A549 (cell line): ENCODE measurements at places on chromosomes 1 and 21.
A peak's percentile ranks its signal among the peaks of the same experiment; 100 is the strongest.

- DNase-seq: no peak
These were observed 12.1 kb upstream of the SLC2A7 start for GRCh38 chr1:9038338-9038650.

GRCh38 chr21:35333831-35334618, 284.9 kb upstream of the RUNX1 start:
- DNase-seq: no peak

DNA sequence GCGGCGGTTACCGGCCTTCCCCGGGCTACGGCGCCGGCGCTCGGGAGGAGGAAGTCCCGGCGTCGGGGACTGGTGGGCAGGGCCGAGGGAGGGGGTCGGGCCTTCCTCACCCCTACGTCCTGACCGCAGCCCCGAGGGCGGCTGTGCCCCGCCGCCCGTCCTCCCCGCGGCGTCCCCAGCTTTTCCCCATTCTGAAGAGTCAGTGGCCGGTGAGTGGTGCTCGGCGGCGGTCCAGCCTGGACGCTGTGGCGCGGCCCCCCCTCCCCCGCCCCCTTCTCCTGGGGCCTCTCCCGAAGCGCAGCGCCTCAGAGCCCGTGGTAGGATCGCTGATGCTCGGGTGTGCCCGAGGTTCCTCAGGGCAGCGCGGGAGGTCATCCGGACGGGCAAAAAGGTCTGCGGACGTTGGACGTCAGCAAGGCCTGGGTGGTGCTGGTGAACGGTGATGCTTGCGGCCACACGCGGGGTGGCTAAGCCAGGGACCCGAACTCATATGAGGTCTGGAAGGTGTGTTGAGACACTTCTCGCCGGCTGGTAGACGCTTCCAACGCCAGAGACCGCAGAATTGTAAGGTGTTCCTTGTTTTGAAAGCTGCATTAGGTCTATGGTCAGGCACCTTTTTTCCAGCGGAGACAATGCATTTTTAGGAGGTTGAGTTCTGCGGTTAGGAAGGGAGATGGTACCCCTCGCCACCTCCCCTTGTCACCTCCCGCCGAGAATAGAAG, 725 bp downstream of the SLC25A33 start:
- DNase-seq: peak; percentile 46

DNA sequence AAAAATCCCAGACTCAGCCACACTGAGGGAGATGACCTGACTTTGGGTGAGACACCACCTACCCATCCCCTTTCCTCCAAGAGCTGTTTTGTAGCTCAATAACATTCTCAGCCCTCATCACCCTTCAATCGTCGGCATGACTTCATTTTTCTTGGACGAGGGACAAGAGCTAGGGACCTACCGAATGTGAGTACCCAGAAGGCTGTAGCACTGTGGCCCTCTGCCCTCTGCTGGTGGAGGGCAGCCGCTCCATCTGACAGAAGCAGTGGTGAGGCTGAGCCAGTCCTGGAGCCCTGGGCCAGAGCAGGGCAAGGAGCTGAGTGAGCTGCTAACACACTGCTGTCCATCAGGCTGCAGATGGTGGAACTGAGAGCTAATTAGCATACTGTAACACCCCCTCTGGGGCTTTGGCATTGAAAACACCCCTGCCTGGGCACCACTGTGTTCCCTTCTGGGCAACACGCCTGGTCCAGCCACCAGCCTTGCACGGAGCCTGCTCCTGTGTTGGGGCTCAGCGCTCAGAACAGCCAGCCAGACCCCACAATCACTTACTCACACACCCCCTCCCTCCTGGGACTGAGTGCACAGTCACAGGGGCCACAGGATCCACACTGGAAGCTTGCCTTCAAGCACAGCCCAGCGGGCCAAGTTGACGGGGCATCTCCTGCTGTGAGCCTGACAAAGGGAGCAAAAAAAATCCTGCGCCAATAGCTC, 18.3 kb upstream of the ALPL start:
- DNase-seq: peak; percentile 67

- DNase-seq: no peak
These were observed 21.4 kb downstream of the AIM2 start for GRCh38 chr1:159055181-159055641.

DNA sequence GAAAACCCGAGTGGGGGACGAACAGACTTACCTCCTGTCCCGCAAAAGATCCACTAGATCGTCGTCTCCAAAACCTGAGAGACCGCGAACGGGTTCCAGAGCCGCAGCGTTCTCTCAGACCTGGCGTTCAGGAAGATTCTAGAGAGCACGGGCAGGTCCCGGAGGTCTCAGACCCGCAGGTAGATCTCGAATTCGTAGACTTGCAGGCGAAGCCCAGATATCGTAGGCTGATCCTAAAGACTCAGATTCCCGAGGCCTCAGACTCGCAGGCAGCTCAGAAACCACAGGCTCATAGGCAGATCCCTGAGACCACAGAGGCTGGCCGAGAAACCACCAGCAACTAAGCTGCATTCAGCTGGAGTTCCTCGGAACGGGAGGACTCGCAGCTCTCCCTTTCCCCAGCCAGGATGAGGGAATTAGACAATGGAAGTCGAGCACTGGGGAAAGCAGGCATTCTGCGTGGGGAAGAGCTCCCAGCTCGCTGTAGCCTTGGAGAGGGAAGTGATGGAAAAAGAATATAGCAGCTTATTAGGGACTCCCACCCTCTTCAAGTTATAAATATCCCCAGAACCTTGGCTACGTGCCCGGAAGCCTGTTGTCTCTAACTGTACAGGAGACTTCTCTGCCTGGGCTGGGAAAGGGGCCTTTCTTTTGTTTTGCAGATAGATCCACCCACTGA, at the start of gene ZNF436:
TSS of gene ZNF436 (minus strand) at position 502 of the 679 bp plus-strand sequence. CDS start 1,831 bp downstream, outside the sequence.
- no peak for DNase-seq
